ENCODE measurements at places on chromosomes 4 and X.

GRCh38 chr4:126708716-126709115 is 924.0 kb upstream of the INTU start:
- DNase-seq: no peak

DNA sequence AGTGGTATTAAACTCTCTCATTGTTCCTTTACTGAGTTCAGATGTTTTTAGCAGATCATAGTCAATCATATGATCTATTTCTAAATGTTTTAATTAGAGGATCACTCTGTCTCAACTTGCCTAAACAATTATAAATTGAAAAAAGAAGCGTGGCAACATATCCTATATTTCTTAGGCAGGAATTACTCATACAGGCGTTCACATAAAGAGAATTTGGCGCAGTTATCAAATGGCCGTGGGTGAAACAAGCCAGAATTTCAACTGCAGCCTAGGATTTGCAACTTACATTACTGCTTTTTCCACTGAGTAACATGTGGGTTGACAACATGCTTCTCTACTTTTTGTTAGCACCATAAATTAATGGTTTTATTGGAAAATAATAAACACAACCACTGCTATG is 141.3 kb downstream of the CPE start:
- peak; percentile 37 for DNase-seq

DNA sequence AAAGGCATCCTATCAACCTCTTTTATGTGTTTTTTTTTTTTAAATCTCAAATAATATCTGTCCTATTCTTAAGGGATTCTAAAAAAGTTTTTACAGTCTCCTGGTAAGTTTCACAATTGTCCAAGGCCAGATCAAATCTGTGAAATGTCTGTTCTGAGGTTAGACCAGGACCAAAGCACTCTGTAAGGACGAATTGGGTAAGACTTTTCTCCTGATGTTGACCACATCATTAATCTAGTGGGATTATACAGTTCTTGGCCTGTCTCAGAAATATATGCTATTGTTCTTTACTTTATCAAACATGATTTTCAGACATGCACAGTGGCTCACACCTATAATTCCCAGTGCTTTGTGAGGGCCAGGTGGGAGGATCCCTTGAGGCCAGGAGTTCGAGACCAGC is 45.8 kb upstream of the TMEM131L start:
- DNase-seq: no peak

DNA sequence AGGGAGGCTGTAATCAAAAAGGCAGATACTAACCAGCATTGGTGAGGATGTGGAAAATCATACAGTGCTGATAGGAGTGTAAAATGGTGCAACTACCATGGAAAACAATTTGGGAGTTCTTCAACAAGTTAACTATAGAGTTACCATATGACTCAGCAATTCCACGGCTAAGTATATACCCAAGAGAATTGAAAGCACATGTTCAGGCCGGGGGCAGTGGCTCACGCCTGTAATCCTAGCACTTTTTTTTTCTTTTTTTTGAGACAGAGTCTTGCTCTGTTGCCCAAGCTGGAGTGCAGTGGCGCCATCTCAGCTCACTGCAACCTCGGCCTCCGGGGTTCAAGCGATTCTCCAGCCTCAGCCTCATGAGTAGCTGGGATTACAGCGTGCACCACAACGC is 15.0 kb upstream of the CD99L2 start:
- DNase-seq: no peak

- no peak for DNase-seq
Measured at GRCh38 chrX:18707426-18708049, at the start of gene PPEF1. Gene PPEF1 (plus strand): TSS chrX:18707645. CDS start chrX:18707781, 136 bp downstream.

GRCh38 chr4:53863158-53863557 is 201.2 kb downstream of the CHIC2 start:
- DNase-seq: peak; percentile 81

GRCh38 chrX:68440940-68441339 is 7.6 kb upstream of the OPHN1 start:
- peak; percentile 87 for DNase-seq

DNA sequence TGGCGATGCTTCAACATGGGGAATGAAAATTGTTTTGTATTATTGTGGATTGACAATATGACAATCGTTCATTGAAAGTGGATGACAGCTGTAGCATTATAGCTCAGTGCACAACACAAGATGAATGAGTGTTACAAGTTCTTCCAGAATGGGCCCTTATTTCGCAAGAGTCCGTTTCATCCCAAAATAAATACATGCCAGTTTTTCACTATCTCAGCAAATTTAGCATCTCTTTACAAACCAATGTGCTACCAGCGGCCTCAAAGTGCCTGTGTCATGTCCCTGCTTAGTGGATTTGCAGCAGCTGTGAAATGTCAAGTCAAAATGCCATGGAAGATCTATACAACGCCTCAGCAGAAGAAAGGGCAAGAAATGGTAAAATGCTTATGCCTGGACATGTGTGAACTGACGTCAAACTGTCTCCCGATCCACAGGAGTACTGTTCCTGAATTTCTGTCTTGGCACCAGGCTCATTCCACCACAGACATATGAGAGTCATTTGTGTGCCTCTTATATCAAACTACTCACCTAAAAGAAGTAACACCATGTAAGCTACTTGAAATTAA is 109.6 kb downstream of the MAML3 start:
- no peak for DNase-seq

GRCh38 chr4:29540439-29541102 is 1179.6 kb upstream of the PCDH7 start:
- no peak for DNase-seq

- no peak for DNase-seq
Measured at GRCh38 chr4:48831532-48832030, 693 bp downstream of the OCIAD1 start.

GRCh38 chrX:41542135-41542534 is 95.0 kb downstream of the NYX start:
- DNase-seq: no peak

DNA sequence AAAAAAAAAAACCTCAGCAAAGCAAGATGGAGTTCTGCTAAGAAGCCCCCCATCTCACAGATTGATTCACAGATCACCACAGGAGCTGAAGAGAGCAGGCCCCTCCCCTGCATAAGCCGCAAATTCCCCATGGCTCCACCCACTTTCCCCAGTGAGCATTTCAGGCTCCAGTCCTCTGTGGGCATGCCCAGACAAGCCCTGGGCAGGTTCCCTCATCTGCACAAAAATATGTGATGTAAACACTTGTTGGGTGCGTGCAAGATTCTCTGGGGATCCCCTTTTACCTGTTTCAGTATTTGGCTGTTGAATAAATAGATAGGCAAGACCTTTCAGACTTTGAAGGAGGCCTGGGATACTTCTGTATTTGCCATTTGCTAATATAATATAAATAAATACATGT is 514.3 kb downstream of the PCDH7 start:
- no peak for DNase-seq

- DNase-seq: no peak
Measured at GRCh38 chr4:5717449-5718158, 6.6 kb downstream of the EVC start.

GRCh38 chr4:8073206-8073863 is 85.3 kb downstream of the ABLIM2 start:
- no peak for DNase-seq

- no peak for DNase-seq
Measured at GRCh38 chrX:154815274-154815818, 10.1 kb upstream of the MPP1 start.

DNA sequence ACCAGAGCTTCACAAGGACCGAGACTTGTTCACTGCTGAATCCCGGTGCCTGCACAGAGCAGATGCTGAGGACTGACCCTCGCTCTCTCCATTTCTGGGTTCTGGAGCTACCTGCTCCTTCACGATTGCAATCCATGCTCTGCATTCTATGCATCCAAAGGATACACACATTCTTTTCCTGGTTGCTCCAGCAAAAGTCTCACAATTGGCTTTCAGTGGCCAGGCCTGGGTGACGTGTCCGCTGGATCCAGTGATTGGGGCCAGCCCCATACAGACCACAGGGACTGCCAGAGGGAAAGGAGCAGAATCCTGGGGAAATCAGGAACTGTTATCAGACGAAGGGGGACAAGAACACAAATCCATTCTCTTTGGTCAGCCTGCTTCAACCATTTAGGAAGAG is 14.9 kb upstream of the CDKN2AIP start:
- no peak for DNase-seq

GRCh38 chr4:3305610-3306371 is 13.0 kb downstream of the RGS12 start:
- DNase-seq: no peak

- DNase-seq: no peak
Measured at GRCh38 chr4:5705647-5706320, 2.6 kb downstream of the EVC2 start.

- DNase-seq: no peak
Measured at GRCh38 chr4:70746179-70746839, 24.5 kb downstream of the RUFY3 start.

- no peak for DNase-seq
Measured at GRCh38 chr4:158777423-158778155, 8.8 kb downstream of the FNIP2 start.

- DNase-seq: no peak
Measured at GRCh38 chrX:41688835-41689234, at the start of gene GPR34. Gene GPR34 (plus strand): TSS chrX:41688973. CDS start chrX:41695634, 6,661 bp downstream.

GRCh38 chr4:76830964-76831703 is 66.8 kb downstream of the SOWAHB start:
- peak; percentile 49 for DNase-seq

GRCh38 chr4:142474398-142475087 is 371.6 kb downstream of the INPP4B start:
- no peak for DNase-seq

GRCh38 chr4:30765022-30765421 is 44.9 kb downstream of the PCDH7 start:
- no peak for DNase-seq

- no peak for DNase-seq
Measured at GRCh38 chr4:173525118-173526011, 4.7 kb downstream of the HAND2 start.

GRCh38 chrX:32448945-32449344 is 762.4 kb downstream of the DMD start:
- no peak for DNase-seq

DNA sequence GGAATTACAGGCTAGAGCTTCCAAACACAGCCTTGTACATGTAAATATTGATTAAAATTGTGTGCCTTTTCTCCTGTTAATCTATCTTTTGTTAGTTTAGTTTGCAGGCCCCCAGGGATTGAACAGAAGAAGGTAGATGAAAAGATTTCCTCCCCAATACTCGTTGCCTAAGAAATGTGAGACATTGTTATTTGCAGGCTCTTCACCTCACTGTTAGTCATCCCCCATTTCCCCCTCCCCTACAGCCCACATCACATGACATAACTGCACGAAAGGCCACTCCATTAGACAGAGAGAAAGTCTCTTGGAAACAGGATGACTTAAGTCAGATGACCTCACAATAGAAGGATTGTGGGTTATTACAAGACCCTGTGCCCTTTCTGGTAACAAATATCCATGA is 13.3 kb upstream of the MID1 start:
- DNase-seq: no peak

- DNase-seq: no peak
Measured at GRCh38 chrX:40092808-40093435, 4.8 kb downstream of the BCOR start.

DNA sequence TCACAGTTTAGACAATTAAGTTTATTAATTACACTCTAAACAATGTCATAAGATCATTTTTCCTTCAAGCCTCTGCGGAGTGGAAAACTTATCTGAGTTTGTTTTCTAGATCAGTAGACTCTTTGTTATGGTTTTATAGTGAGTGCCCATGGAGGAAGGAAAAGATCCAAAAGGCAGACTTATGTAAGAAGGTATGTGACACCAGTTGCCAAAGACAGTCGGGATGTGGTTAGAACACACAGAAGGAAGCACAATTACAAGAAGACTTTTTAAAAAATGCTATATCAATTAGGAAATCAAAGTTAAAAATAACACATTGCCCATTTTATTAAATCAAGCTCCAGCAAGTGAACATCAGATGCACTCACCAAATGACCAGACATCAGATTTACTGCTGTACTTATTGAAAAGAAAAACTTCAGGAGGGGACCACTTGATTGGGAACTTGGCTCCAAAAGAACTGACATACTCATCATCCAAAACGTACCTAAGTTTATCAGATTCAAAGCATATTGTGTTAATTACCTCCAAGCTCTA is 57.1 kb downstream of the NIPAL1 start:
- no peak for DNase-seq

GRCh38 chr4:3466691-3467600 is 3.8 kb downstream of the DOK7 start:
- no peak for DNase-seq

GRCh38 chrX:80556148-80556547 is 135.9 kb downstream of the TENT5D start:
- DNase-seq: no peak

DNA sequence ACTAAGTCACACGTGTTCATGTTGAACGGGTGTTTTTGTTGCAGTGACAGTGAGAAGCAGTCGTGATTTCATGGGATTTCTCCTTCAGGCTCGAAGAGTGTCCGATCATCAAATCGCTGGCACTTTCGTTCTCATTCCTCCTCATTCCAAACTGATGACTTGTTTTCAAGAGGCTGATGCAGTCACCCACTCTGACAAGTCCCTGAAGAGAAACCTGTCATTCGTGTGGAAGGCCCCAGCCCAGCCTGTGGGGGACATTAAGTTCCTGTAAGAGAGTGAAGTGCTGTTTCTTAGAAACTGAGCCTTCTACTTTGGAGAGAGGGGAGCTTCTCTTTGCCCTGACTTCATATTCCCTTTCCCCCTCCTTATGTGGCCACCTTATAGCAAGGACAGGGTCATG is 8.0 kb downstream of the REELD1 start:
- no peak for DNase-seq

- DNase-seq: no peak
Measured at GRCh38 chrX:96753230-96753629, 68.6 kb downstream of the DIAPH2 start.

DNA sequence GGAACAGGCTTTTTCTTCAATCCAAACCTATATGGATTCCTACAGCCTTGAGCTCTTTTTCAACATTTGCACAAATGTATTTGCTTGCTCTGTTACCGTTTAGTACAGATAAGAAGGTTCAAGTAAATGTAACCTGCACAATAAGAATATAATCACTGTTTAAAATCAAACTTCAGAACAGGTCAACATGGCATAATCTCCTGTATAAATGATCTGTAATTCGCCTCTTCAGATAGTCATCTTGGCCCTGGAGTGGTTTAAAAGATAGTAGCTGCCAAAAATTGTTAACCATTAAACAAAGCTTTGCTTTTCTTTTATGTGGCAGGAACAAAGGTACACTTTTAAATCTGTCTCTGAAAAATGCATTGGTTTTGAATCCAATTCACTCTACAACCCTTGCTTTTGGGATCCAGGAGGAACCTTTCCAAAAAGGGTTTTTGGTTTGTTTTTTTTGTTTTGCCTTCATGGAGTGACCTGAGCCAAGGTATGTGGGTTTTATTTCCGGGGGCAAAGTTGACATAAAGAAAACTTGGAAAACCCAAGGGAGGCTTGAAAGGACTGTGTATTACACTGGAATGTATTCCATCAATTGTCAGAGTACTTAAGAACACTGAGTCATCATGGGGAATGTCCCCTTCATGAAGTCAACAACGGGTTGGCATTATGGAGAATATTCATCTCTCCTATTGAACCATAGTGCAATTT is 210.4 kb upstream of the HCCS start:
- DNase-seq: no peak

GRCh38 chrX:133513123-133513522 is 97.8 kb upstream of the GPC4 start:
- no peak for DNase-seq

All from femur (tissue), 1 donor.